ENCODE measurements at places on chromosomes 2 and 18.

- no peak for DNase-seq
These were observed 29.2 kb upstream of the LOXHD1 start for GRCh38 chr18:46686186-46686585.

DNA sequence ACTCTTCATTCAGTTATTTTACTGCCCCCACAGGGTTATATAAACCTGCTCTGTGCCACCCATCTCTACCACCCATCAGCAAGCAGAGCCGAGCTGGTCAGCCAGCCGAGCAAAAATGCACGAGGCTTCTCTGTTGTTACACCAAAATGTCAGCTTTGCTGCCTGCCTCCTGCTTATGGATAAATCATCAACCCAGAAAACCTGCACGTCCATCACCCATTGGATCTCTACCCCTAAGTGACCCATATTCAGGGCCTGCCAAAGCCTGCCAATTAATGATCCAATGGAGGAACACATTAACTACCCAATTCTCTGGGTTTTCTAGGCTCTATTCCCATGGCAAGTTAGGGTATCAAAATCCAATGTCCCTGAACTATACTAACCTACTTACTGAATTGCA is 365.5 kb upstream of the ACVR2A start:
- DNase-seq = no peak

DNA sequence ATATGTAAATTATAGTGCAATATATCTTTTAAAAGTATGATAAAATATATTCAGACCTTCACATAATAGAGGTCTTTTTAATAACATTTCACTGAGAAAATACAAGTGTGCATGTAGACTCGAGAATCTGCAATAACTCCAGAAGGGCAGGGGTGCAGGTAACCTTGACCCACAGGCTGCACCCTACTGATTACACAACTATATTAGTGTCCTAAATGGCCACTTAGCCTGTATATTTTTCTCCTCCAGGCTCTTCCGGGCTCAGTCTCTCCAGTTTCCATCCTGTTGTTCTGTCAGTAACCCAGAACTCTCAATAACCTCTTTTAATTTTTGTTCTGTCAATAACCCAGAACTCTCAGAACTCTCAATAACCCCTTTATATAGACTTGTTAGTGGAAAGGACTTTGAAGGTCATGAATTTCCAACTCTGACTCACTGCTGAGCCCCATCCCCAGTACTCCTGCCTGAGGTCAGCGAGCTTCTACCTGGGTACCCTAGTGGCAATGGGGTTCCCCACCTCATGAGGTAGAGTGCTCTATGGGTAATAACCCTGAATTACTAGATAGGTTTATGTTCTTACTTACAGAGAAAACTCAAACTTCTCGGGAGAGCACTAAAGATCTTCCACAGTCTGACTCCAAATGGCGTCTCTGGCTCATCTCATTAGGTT is 8.4 kb upstream of the TTR start:
- no peak for DNase-seq

DNA sequence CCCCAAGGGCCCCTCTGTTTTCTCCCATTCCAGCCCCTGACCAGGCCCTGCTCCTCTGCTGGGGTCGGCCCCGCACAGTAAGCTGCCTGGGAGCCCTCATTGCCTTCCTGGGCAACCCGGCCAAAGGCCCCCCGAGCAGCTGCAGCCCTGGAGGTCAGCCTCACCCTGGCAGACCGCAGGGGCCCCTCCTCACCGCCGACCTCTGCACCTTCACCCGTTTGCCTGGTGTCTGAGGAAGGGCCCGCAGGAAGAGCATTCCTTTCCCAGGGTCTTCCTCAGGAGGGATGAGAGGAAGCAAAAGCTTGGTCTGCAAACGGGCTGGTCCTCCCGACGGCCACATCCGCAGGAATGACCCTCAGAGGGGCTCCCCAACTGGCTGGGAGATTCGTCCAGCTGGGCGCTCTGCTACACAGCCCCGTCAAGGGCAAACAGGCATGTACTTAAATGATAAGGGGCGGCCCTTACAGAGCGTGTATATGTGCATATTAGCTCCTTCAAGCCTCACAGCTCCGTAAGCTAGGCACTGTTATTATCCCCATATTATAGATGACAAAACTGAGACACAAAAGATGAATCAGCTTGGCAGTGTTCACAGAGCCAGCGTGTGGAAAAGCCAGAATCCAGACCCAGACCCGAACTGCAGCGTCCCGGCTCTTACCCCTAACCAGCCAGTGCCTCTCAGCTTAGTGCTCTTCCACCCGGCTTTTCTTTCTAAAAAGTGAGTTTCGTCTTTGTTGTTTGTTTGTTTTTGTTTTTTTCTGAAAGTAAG is 52.8 kb downstream of the SLC4A1AP start:
- no peak for DNase-seq

DNA sequence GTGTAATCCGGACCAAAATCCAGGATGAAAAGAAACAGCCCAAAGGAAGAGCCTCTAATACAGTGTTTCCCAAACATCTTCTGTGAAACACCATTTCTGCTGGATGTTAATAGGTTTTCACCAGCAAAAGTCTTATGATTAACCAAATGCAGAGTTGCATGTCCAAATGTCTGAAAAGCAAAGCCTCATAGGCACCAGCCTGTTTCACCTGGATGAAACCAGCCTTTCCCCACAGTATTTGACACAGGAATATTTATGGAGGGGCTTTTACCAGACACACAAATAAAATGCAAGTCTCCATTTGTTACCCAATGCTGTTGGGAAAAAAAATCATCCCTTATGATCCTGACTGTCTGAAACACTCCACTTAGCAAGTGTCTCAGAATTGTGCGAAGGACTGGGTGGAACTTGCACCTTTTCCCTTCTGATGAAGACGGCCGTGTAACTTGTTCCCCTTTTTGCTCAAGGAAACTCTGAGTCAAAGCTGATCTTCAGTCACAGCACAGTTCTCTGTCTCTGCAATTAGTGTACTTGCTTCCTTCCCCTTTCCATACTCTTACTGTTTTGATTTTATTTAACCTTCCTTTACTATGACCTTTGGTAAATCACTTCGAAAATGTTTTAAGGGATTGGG is 70.3 kb upstream of the IL1R2 start:
- DNase-seq = no peak

DNA sequence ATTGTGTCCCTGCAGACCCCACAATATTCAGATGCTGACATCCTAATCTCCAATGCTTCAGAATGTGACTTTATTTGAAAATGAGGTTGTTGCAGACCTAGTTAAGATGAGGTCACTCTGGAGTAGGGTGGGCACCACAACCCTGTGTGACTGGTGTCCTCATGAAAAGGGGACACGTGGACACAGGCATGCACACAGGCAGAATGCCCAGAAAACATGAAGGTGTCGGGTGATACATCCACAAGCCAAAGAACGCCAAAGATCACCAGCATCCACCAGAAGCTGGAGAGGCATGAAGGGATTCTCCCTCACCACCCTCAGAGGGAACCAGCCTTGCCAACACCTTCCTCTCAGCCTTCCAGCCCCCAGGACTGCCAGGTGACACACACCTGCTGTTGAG is 69.3 kb downstream of the AFF3 start:
- DNase-seq = no peak

- no peak for DNase-seq
These were observed 57.8 kb upstream of the SNTG2 start for GRCh38 chr2:892892-893291.

DNA sequence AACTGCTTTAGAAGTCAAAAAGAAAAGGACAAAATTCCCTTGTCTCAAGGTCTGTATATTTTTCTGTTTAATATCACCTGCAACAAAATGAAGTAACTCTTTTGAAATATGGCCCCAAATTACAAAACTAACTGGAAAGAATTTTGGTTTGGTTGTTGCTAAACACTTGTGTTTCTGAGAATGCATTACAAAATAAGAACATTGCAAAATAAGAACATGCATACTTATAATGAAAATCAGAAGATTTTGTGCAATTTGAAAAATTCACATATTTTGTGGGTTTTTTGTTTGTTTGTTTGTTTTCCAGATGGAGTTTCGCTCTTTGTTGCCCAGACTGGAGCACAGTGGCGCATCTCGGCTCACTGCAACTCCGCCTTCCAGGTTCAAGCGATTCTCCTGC is 21.8 kb downstream of the NDUFB3 start:
- no peak for DNase-seq

- no peak for DNase-seq
These were observed 47.5 kb downstream of the EMILIN2 start for GRCh38 chr18:2894131-2894840.

DNA sequence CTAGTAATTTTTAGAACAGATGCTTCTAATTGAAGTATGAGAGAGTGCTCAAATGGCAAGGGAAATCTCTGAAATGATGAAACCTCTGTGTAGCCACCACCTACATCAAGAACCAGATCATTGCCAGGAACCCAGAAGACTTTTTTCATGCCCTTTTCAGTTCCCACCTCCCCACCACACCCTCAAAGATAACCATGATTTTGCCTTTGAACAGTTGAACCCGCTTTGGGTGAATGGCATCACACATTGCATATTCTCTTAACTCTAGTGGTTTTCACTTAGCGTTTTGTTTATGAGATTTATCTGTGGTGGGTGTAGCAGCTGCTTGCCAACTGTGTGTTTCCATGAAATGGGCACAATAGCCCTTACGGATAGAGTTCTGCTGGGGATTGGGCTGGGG is 142.9 kb upstream of the HDAC4 start:
- no peak for DNase-seq

DNA sequence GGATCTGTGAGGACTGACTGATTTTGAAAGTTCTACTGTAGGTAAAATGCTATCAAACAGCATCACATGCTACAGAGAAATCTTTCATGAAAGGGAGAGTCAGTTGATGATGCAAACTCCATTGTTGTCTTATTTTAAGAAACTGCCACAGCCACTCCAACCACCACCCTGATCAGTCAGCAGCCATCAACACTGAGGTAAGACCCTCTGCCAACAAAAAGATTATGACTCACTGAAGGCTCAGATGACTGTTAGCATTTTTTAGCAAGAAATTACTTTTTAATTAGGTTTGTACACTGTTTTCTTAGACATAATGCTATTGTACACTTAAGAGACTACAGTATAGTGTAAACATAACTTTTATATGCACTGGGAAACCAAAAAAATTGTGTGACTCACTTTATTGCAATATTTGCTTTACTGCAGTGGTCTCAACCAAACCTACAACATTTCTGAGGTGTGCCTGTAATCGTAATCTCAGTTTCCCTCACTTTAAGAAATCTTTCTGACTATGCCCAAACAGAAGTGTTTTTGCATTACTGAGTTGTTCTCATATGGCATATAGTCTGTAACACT is 42.8 kb downstream of the METTL8 start:
- no peak for DNase-seq

- DNase-seq = no peak
These were observed 241.8 kb downstream of the STK39 start for GRCh38 chr2:168005586-168005985.

GRCh38 chr2:241254904-241255351 is 60.5 kb downstream of the HDLBP start:
- DNase-seq = no peak

- no peak for DNase-seq
These were observed 178.1 kb downstream of the MREG start for GRCh38 chr2:215835231-215835630.

DNA sequence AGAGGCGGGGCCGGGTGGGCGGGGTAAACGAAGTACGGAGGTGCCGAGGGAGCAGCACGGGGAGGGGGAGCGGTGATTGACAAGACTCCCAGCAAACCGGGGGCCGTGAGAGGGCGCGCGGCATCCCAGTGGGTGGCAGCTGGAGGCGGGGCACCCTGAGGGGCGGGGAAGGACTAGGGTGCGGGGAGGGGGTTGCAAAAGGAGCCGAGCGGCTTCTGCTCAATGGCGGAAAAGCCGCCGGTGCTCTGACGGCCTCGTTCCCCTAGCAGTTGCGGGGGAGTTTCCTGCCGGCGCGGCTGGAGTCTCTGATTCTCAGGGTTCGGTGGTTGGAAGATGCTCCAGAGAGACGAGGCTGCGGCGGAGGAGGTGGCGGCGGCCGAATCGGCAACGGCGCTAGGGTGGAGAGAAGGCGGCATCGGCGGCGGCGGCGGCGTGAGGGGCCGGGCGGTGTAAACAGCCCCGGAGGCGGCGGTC is at the start of gene PPM1B:
Gene PPM1B (plus strand): TSS at position 195 of the 474 bp plus-strand sequence. CDS start 32,325 bp downstream, outside the sequence.
- DNase-seq = peak; percentile 99

Measured in stimulated activated CD8-positive, alpha-beta memory T cell treated with anti-CD3 and anti-CD28 coated beads, Interleukin-7, amount 100 ng/mL, for 1 hour (primary cell).